Right lobe of liver (tissue), 6 donors: ENCODE measurements at places on chromosomes 4 and X. TPM values are rescaled to one million over a fixed set of nuclear protein-coding genes. Genes with fewer than 3 reads are reported as not detected.

GRCh38 chrX:10769195-10769594 is 148.8 kb upstream of the MID1 start:
- DNase-seq = no peak

- no peak for DNase-seq
These were observed 124.1 kb upstream of the DDX3X start for GRCh38 chrX:41209853-41210252.

- no peak for DNase-seq
These were observed 23.2 kb upstream of the LUZP4 start for GRCh38 chrX:115266300-115266699.

DNA sequence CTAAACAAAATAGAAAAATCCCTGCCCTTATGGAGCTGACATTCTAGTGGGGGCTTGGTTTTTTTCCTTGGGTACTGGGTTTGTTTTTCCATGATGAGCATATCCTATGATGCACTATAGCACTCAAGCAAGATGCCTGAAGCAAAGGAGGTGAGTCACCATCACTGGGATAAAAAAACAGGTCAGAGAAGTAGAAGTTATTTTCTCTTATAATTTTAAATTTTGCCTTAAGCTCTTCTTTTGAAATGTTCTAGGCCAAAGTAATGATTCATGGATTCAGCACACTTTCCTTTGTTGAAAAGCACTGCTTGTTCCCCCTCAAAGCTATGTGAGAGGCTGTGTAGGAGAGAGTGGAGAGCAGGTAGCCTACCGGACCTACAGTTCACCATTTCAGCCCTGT is 15.2 kb upstream of the CXCL2 start:
- DNase-seq = no peak

DNA sequence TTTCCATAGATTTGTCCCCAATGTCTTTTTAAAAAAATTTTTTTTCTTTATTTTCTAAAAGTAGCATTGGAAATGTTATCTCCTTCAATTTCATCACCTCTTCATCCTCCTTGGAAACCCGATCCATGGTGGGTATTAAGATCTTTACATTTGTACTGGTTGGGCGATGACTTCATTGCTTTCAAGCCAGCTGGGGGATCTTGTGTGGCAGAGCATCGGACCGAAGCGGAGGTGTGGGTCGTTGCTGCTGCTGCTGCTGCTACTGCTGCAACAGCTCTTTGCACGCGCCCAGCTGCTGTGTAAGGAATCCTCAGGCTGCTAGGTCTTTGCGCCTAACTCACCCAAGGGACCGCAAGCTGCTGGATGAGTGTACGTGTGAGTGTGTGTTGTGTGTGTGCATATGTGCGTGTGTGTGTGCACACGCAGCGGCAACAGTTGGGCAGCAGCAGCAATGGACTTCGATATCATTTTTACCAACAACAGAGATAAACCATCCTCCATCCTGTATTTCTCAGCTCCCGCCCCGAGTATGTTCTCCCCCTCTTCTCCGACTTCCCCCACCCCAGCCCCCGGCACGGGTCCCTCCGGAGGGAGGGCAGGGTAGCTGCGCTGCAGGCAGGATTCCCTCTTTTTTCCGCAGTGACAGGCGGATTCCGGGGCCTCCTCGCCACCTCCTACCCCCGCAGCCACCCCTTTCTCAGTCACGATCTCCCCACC is 768 bp upstream of the CDKL5 start:
- no peak for DNase-seq

DNA sequence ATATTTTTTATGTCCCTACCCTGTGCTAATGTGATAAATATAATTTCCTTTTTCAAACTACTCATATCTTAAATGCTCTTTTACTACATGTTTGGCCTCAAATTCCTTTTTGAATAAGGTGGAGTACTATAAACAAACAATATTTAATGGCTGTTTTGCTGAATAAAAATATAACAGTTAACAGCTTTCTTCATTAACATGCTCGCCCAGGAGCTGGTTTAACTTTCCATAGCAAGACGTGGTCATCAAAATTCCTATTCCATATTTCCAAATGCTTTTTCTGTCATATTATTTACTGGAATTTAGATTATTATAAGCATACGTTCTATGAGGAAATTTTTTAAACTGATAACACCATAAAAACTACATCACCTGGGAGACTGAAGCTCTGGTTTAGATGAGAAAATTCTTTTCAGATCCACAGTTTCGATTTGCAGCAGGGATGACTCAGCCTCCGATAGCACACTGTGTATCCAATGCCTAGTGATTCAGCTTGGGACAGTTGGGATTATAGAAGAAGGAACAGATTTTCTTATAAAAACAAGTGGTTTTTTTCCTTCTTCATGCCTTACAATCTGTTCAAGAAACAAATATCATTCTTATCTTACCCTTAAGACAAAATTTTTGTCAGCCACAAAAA is 129.1 kb downstream of the FBXO8 start:
- no peak for DNase-seq

DNA sequence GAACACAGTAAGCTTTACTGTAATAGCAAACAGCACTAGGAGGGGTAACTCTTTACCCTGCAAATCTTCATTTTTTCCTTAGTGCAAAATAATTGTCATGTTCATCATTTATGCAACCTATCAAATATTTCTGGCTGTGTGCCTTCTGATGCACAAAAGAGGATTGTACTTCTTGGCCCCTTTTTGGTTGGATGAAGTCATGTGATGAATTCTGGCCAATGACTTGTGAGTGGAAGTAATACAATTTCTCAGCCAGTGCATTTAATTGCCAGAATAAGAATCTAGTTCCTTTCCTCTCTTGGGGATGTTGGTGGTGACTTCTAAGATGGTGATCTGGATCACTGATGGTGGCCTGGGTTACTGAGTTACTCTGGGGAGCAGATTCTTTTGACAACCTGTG is 37.0 kb upstream of the GATB start:
- no peak for DNase-seq

GRCh38 chrX:27815209-27815608 is 7.4 kb downstream of the MAGEB10 start:
- DNase-seq = no peak

DNA sequence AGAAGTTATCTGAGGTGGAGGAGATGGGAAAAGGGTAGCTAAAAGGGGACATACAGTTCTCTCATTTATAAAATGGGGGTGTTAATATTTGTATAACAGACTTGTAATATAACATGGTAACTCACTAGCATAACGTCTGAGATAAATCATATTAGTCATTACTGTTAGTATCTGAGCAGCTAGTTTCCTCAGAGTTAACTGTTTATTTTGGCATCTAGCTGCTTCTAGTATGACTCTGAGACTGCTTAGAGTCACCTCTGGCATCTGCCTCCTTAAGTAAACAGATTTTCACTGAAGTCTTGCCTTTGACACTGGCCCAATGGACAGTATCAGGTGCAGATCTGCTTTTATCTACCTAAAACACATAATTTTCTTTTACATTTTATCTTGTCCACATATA is 58.1 kb downstream of the SLC30A9 start:
- no peak for DNase-seq

GRCh38 chr4:155948541-155948940 is 5.1 kb downstream of the CTSO start:
- DNase-seq = no peak

DNA sequence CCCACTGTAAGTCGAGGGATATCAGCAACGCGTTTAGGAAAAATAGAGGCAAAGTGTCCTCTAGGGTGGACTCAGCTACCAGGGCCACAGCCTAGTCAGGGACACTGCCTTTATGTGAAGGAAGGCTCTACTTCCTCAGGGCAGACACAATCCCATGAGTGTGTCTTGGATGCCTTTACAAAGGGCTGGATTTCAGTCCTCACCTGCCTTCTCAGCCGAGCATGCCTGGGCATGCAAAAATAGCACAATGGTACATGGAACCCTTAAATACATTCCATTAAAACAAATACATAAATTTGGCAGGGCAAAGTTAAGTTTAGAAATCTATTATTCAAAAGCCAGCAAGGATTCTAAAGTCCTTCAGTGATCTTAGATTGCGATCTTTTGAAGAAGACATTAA is 51.1 kb downstream of the DMD start:
- no peak for DNase-seq

DNA sequence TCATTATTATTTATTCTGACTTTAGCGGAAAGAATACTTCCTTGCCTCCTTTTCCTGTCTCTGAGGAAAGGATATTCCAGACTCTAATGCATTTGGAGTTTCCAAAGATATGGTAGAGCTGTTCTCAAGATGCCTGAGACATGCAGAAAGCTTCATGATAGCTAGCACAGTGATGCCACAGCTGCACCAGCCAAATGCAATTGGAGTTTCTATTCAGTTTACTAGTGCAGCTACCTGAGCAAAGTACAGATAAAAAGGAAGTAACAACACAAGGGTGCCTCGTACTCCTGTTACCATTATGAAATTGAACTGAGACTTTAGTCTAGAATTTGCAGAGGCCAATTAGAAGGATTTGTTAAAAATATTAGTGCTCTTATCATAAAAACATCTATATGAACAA is 57.5 kb upstream of the PARM1 start:
- DNase-seq = no peak

GRCh38 chr4:3511187-3511586 is 21.0 kb downstream of the LRPAP1 start:
- no peak for DNase-seq

DNA sequence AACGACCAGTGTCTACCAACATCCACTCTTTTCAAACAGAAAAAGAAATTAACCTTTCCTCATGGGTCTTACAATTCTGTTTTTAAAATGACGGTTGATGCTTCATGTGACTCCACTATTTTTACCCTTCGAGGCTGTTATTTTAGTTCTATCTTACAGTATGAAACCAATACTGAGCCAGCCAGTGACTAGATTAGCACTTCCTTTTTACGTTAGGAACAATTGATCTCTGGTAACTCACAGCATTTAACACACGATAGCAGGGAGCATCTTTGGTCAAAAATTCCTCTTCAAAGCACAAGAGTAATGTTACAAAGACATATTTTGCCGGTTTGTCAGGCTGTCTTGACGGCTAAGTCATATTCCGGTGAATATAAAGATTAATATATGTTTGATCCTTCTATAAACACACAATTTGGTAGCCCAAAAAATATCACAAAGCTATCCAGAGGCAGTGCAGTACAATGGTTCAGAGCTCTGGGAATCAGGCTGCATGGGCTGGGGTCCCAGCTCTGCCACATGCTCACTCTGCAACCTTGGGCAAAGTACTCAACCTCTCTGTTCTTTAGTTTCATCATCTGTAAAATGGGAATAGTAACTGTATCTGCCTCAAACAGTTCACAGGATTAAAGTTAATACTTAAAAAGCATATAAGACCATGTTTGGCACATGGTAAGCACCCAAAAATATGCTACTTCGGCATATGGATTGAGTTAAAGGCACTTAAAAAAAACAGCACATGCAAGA is 62.9 kb upstream of the TXK start:
- no peak for DNase-seq

DNA sequence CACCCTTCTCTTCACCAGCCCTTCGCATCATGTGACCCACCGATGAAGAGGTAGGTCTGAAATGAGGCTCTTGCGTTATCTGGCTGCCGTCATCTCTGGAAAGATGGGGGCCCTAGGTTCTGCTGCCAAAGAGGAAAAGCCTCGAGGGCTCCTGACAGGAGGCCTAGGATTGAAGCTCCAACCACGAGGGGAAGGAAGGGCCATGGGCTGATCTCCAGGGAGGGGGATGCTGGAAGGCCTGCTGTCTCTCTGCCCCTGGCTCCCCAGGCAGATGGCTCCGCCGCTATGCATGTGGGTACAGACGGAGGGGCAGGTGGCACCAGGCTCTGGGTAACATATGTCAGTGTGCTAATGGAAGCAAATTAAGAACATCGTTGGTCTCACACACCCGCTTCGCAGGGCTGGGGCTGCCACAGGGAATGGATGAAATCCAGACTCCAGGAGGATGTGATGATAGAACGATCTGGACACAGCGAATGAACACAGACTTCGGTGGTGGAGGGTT is 44.9 kb downstream of the AFAP1 start:
- DNase-seq = no peak

DNA sequence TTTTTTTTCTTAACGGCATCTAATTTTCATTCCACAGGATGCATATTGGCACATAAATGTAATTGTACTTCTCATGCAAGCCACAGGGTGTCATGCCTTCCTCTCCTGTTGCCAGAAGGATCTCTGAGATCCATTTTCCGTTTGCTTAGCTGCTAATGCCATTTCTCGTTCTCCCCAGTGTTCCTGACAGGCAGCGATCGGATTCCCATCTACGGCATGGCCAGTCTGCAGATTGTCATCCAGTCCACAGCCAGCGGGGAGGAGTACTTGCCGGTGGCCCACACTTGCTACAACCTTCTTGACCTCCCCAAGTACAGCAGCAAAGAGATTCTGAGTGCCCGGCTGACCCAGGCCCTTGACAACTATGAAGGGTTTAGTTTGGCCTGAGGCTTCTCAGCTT is 8.9 kb upstream of the NAP1L5 start:
- DNase-seq = no peak

DNA sequence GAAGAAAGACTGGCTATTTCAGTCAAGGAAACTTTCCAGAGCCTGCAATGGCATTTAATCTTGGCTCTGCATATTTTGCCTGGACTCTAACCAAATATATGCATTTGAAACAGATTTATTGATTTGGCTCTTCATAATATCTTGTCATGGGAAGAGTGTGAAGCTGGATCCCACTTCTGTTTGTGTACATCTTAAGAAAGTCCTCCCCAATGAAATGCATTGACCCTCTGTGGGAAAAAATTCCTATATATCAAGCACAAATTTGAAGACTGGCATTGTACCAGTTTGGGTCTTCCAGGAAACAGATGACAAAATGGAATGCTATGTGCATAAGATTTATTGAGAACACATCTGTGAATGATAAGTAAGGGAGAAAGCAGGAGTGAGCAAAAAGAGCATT is 897.3 kb upstream of the TENM3 start:
- no peak for DNase-seq

DNA sequence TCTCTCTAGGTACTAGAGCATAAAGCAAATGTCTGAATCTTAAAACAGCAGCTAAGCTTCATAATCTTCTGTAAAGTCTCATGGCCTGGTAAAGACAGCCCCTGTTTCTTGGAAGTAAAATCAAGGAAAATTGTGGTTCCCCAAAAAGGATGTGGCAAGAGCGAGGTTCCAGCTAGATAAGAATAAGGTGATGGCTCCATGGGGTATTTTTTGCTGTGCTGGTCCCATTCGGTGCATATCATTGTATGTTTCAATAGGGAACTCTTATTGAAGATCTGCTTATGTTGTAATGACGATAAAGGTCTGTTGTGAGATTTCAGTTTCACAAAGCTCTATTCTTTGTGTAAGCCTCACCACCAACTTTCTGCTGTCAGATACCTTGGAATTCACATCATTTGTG is 316.9 kb upstream of the NOCT start:
- DNase-seq = no peak

DNA sequence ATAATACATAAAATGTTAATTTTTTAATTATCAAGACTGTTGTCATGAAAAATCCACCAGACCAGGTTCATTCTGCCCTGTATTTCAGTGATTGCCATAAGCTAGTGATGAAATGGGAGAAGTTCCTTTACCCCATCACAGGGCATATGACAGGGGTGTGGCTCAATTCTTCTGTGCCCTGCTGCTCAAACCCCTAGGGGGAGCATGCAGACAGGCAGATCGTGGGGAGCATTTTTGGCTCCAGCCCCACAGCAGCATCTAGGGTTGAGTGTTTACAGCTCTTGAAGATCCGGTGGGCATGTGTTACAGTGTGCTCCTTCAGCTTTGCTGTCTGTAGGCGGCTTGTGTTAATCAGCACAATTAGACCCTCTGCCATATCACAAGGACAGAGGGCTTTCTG is 700.7 kb downstream of the PCDH18 start:
- no peak for DNase-seq

CT45A10 gene
- total RNA-seq = not detected

CBR4 gene
- 22.3 TPM for total RNA-seq

TCEAL3 gene
- 3.8 TPM for total RNA-seq

C4orf51 gene
- total RNA-seq = not detected

GCNA gene
- total RNA-seq = 0.83 TPM

GLRA3 gene
- total RNA-seq = not detected

DUSP9 gene
- 0.33 TPM for total RNA-seq

RHOXF2B gene
- not detected for total RNA-seq
